Activated T-cell treated with anti-CD3 and anti-CD28 coated beads, Interleukin-2, amount 50 U/mL, for 1 hour (primary cell): ENCODE measurements at places on chromosomes 7 and 10.

DNA sequence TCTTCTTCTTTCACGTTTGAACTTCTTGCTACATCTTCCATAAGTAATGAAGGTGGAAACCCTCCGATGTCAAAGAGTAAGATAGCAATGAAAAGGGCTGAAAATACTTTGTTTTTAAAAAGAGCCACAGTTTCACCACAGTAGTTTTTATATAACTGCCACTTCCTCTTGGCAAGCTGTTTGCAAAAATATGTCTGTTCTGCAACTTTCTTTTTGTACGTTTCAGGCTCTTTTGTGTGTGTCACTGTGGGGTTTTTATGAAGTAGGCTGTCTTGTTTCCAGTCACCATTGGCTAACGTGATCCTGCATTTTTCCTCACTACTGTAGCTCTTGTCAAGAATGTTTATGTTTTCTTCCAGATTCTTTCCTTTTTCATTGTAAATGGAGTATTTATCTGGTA lies 55.6 kb downstream of the SLC16A9 start:
- no peak for DNase-seq

DNA sequence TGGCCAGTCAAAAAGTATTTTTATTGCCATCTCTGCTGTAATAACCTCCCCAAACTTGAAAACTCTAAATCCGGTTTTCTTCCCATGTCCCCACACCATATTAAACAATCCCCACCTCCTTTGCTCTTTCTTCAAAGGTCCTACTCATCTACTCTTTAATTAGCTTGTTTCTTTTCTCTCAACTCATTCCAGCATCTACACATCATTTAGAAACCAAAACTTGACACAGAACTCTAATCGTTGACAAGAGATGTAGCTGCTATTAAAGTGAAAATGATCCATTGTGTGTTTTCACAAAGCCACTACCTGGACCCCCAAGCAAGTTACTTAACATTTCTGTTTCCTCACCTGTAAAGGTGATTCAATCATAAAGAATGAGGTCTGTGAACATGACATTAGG lies 436.3 kb upstream of the NPVF start:
- no peak for DNase-seq

- no peak for DNase-seq
Measured at GRCh38 chr10:88342733-88343310, 240.3 kb downstream of the RNLS start.

DNA sequence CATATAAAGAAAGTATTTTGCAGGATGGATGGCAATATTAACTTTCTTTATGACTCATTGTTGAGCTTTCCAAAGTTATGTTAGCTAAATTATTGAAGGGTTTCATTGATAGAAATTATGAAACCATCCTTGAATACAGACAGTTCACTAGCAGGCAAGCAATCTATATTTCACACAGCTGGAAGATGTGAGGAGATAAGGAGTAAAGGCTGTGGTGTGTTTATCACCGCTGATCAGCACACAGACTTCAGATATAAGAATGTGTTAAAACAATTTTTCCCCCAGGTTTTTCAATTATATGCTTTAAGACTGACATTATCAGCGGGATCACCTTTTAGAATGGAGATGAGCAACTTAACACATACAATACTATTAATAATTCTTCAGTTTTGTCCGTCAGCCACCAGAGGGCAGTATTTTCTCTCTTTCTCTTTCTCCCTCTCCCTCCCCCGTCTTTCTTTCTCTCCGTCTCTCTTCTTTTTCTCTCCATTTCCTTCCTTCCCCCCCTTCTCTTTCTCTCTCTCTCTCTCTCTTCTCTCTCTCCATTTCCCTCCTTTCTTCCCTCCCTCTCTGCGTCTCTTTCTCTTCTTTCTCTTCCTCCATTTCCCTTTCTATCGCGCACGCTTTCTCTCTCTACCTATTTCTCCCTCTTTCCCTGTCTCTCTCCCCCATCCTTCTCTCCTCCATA lies 62.9 kb upstream of the FAM171A1 start:
- DNase-seq, result no peak

- no peak for DNase-seq
Measured at GRCh38 chr10:103757531-103758293, 97.7 kb downstream of the SH3PXD2A start.

DNA sequence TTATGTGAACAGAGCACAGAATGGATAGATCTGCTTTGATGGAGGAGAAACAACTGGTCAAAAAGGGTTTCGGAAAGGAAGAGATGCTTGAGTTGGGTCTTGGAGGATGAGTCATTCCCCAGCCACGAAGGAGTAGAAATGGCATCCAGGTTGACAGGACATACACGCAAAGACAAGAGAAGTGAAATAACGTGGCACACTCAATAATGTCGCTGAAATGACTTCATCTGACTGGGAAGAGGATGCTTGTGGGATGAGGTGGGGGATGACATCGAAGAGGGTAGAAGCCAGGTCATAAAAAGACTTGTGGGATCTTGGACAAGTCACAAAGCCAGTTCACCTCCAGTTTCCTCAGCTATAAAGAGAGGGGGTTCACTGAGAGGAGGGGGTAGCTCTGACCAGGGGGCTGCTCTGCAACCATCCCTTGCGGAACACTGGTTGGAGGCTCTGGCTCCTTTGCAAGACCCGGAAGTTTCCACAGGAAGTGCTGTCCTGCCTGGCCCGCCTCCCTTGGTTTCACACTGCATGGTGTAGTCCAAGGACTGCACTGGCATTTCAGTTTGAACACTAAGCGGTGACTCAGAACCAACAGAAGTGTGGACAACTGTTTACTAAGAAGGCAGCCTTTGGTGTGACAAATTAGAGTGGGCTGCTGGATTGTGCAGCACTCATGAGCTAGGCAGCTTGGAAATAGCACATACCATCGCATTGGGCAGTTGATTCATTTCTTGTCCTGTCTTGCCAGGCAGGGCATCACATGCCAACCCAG lies 189.9 kb upstream of the ADO start:
- DNase-seq, result no peak

- DNase-seq, result no peak
Measured at GRCh38 chr10:95790982-95791381, 35.0 kb downstream of the ENTPD1 start.

DNA sequence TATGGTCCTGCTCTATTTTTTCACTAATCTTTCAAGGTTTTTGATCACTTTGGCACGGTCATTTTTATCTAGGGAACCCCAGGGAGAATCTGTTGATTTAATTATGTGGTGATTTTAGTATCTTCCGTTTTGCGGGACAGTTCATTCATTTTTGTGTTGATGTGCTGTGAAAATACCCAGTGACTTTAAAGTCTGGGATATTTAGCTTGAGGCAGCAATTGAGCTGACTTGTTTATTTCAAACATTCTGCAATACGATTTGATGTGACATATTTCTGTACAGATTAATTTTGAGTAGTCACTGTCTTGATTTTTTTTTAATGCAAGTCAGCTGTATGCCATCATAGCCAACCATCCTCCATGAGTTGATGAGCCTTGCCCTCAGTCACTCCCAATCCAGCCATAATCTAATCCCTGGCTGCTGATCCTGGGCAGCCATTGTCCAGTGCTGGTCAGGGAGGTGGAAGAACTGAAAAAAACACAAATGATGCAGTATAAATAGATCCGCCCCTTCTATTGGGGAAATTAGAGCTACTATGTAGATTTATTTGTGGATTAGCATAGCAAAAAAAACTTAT lies 183.4 kb downstream of the CCSER2 start:
- DNase-seq, result no peak

DNA sequence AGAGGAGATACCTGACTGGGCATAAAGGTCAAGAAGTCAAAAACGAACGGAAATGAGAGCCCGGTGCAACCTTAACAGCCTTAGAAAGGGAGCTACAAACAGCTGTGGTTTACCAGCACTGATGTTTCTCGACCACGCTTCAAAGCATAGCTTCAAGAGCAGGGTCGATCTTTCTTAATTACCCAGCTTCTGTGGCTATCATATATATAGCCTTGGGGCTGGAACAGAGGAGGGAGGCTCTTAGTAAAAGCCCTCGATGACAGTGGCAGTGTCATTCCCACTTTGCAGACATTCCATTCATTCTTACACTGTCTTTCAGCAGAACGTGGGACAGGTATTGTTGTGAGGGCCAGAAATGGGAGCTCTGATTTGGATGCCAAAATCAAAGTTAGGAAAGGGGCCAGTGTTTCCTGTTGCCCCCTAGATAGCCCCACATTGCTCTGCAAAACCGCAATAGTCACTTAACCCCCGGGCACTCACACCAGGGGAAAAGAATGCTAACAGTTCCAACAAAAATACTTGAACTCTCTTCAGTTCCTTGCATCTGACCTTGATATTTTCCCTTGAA lies 141.5 kb downstream of the MTPAP start:
- DNase-seq, result no peak

DNA sequence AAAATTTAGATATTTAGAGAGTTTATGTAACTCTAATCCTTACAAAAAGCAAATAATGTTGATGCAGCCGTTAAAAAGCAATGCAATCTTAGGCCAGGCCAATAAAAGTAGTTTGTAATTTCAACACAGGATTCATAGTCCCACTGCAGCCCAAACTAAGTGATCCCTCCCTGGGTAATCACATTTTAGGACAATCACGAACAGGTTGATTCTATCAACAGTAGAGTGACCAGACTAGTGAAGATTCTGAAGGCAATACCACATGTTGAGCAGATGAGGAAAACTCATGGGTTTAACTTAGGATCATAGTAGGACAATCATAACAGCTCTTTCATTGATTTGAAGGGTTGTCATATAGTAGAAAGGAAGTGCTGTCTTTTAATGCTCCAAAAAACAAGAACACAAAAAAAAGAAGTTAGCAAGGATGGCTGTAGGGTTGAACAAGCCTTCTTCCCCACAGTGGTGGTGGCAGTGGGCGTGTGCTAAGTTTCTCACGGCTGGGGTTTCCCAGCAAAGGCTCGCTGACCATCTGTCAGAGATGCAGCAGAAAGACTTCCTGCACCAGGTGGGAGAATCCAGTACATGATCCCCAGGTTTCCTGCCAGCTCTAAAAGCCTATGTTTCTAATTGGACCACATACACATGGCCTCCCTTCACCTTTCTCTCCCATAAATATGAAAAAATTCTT lies 212.2 kb downstream of the CHRM2 start:
- DNase-seq, result no peak

DNA sequence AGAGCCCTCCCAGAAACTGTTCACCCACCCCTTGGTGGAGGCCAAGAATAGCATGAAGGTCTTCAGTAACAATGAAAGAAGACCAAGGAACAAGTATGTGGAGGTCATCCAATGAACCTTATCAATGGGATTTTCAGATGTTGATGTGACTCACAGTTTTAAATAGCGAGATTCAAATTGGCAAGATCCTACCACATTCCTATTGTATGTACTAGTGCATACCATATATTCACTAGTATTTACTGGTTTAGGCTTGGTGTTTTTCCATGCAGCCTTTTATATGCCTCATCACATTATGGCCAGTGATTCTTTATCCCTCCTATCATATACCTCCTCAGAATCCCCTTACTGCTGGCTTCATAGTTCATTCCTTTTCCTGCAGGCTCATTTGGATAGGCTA lies 54.4 kb downstream of the ITGB8 start:
- DNase-seq, result no peak

DNA sequence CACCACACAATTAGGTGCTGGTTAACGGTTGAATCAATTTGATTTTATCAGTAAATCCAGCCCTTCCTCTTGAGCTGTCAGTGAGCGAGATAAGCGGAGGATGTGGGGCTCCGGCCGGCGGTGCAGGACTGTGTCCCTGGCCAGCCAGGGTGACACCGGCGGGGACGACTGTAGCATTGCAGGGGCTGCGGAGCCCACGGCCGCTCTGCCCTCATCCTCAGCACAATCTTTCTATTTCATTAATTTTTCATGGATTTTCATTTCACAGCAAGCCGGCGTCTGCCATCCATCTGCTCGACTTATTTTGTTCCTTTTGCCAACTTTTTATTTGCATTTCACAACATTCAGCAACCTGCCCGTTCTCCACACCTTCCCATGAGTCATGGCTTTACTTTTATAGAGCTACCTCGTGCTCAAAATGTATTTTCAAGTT lies 4.7 kb downstream of the ADARB2 start:
- no peak for DNase-seq

DNA sequence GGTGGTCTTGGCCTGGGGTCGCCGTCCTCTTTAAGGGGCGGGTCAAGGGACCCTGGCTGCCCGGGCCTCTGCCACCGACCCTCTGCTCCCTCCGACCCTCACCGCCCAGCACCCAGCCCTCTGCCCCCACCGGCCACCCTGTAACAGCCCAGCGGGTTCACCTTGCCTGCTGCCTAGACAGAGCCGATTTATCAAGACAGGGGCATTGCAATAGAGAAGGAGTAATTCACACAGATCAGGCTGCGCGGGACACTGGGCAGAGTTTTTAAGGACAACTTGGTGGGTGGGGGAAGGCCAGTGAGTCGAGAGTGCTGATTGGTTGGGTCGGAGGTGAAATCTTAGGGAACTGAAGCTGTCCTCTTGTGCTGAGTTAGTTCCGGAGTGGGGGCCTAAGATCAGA lies 779 bp upstream of the ADCK2 start:
- DNase-seq, result no peak

DNA sequence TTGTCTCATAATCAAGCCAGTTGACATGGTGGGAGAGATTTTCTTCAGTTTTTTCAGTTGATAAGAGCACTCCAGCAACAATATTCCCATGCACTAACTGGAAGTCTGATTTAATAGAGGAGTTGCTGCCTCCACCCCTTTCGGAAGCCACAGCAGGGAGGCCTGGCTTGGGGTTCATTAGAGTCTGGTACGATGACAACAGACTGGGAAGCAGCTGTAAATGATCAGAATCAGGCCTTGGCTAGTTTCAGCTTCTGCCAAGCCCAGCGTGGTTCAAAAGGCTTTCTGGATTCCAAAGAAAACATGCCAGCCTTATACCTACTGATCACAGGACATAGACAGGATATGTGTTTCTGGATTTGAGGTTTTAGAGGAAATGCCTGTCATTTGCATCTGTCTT lies 274.0 kb downstream of the CSTF2T start:
- DNase-seq, result no peak

- no peak for DNase-seq
Measured at GRCh38 chr10:122176232-122177213, 94.6 kb upstream of the BTBD16 start.

- no peak for DNase-seq
Measured at GRCh38 chr7:18667466-18667865, 171.9 kb downstream of the HDAC9 start.

GRCh38 chr7:8566016-8566415 lies 132.6 kb downstream of the NXPH1 start:
- DNase-seq, result no peak

DNA sequence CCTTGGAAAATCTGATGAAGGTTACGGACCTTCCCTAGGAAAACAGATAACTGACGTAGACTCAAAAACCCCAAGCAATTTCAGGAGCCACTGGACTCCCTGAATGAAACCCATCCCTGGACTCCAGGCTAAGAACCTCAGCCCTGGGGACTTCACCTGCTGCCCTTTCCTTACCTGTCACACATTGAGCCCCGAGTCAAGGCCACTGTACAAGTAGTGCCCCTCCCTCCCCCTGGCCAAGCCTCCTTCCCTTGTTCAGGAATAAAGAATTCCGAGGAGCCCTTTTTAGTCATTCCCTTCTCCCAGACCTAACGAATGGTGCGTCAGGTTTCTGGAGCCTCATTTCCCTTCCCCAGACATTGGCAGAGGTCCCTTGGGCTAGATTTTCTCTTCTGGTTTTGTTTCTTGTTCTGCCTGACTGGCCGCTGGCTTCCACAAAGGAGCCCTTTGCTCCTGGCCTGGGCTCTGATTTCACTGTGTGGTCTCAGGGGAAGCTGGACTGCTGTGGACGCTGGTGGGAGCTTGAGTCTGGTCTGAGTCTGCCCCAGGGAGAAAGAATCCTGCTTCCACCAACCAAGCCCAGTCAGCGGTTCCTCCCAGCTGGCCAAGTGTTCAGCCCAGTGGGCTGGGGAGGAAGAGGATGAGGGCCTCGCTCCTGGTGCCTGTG lies 31.7 kb downstream of the ZNF775 start:
- no peak for DNase-seq

- no peak for DNase-seq
Measured at GRCh38 chr7:132681951-132682350, 105.7 kb upstream of the PLXNA4 start.
